Activated CD4-positive, alpha-beta T cell treated with anti-CD3 and anti-CD28 coated beads, Interleukin-2, Interleukin-6, amounts not matched to agents 100 ng/mL and 50 ng/mL, durations not matched to agents 16 hours and 8 hours (primary cell): ENCODE measurements at places on chromosomes 7 and 10.

DNA sequence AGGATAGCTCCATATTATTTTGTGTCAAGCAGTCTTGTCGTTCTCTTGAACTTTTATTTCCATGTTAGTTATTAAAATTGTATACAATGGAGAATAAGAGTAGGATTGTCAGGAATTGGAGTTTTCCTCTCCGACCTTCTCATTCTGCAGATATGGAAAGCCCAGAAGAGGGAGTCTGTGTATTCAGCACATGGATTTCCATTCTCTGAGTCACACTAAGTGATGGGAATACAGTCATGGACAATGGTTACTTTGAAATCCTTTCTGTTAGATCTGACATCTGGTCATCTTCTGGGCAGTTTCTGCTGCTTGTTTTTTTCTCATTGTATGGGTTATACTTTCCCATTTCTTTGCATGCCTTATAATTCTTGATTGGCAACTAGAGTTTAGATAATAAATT, 5.0 kb upstream of the TASOR2 start:
- no peak for DNase-seq

DNA sequence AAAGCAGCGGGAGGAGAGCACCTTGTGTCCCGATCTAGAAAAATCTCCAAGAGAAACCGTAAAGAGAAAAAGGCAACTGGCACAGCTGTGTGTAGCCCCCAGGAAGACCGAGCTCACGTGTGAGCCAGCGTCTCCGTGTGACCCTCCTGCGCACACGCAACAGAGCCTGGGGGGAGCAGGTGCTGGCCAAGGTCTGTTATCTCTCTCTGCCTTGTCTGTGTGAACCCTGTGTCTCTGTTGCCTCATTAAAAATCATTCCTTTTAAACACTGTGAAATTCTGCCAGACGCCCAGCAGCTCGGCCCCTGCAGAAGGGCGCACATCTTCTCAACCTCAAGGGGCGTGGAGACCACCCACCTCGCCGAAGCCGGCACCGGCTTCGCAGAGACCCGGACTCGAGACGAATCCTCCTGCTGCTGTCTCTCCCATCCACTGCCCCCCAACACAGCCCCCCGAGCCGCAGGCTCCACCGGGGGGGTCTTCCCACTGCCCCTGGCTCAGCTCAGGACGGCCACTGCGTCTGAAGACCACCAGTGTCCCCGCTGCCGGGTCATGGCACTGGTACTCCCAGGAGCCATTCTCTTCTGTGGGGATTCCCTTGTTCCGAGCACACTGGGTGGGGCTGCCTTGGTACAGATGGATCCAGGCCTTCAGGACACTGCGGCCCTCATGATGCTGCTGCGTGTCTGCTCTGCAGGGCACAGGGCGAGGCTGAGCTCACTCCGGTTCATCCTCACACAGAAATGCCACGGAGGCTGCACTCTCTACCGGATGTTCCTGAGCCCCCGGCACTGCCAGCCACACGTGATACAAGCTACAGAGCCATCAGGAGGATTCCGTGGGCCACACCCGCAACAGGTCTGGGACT, 94.3 kb upstream of the DNAAF5 start:
- DNase-seq: no peak

GRCh38 chr10:26374426-26374825, 63.7 kb upstream of the APBB1IP start:
- DNase-seq: no peak

GRCh38 chr7:111633878-111634277, 71.6 kb upstream of the IMMP2L start:
- DNase-seq: no peak

GRCh38 chr7:139973101-139974050, 89.4 kb downstream of the PARP12 start:
- no peak for DNase-seq

DNA sequence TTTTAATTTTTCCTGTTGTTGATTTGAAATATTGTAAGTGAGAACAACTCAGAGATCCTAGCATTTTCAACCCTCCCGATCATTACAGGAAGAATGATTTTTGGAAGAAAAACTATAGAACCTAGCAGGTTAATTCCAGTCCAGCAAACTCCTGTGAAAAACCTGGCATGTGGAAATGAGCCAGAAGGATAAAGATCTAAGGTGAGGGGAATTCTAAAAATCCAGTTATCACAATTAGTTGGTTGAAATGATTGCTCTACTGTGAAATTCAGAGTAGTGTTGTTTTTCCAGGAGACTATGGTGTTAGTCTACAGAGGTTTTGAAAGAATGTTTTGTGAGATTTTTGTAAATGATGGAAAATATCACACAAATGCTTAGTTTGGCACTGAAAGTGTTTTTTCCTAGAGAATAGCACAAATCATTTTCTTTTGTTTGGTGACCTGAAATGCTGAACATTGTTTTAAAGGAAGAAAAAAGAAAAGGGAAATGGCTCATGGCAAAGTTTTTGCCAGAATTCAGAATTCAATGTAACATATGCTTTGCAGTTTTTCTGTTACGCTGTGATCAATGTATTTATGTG, 152.4 kb upstream of the SLC26A5 start:
- no peak for DNase-seq

GRCh38 chr7:17153536-17153935, 144.9 kb upstream of the AHR start:
- no peak for DNase-seq

GRCh38 chr10:79138449-79139123, 69.8 kb downstream of the ZMIZ1 start:
- DNase-seq: no peak

- no peak for DNase-seq
Measured at GRCh38 chr10:59465088-59465487, 102.7 kb upstream of the FAM13C start.

DNA sequence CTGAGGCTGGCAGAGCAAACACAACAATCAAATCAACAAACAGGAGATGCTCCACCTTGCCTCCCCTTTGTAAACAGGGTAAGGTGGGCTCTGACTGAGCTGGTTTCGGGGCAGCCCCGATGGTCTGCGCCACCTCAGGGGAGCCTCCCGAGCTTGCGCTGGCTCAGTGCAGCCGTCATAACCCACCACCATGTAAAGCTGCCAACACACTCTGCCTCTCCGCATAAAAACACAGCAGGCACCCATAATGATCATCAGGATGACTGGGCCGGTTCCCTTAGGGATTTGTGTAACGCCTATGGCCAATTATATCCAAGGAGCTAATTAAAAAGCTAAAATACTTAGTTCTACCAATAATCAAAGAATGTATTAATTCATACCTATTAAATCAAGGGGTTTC, 124.5 kb downstream of the PRPF18 start:
- no peak for DNase-seq

DNA sequence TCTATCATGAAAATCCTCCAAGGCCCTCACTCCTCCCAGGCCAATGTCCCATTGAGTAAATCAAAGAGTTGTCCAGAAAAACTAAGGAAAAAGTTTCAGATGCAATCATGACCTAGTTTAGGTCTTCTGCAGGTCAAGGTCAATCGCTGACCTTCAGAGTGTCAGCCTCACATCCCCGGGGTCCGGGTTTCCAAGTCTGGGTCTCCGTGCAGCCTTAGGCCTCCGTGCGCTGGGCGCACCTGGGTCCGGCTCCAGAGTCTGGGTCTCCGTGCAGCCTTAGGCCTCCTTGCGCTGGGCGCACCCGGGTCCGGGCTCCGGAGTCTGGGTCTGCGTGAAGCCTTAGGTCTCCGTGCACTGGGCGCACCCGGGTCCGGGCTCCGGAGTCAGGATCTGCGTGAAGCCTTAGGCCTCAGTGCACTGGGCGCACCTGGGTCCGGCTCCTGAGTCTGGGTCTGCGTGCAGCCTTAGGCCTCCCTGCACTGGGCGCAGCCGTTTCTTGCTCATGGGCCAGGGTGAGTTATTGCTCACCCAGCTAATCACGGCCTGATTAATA, 236.2 kb downstream of the TCERG1L start:
- no peak for DNase-seq

DNA sequence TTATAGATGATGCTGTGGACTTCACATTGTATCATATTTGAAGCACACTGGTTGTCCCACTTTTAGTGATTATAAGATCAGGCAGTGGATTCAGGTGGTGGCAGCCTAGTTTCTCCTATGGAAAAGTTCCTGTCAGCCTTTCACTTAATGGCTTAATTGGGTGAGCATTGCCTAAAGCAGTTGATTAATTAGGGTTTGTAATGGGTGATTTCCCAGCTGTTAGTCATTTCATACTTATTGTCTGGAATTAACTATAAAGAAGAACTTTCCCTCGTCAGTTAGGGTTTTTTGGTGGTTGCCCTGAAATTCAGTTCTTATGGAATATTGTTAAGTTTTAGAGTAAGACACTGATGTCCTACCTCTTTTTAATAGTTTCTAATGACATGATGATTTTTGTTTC, 78.8 kb downstream of the SLC25A40 start:
- no peak for DNase-seq

- DNase-seq: no peak
Measured at GRCh38 chr7:120806669-120807068, 51.3 kb downstream of the TSPAN12 start.

DNA sequence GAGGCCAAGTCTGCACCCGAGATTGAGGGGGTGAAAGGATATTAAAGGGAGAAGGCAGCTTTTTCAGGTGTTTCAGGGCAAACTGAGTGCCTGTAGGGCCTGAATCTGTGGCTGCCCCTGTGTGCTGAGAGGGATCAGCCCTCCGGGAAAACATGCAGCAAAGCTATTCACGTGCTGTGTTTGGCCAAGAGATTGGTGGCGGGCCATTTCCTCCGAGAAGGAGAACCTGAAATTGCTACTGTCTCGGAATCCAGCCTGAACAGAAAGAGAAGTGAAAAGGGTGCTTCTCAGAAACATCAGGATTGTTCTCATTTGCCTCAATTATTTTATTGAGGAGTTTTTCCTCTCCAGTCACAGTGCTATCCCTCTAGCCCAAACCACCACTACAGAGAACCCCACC, 16.0 kb downstream of the GIMAP5 start:
- DNase-seq: no peak

- DNase-seq: peak; percentile 50
Measured at GRCh38 chr7:131424219-131424822, 96.6 kb downstream of the MKLN1 start.

- DNase-seq: no peak
Measured at GRCh38 chr10:16910793-16911164, 93.6 kb upstream of the RSU1 start.
